Activated T-cell treated with anti-CD3 and anti-CD28 coated beads for 1 hour (primary cell): ENCODE measurements at places on chromosomes 6 and 20.

- no peak for DNase-seq
Observed at GRCh38 chr20:20317195-20317594, 50.7 kb upstream of the INSM1 start.

DNA sequence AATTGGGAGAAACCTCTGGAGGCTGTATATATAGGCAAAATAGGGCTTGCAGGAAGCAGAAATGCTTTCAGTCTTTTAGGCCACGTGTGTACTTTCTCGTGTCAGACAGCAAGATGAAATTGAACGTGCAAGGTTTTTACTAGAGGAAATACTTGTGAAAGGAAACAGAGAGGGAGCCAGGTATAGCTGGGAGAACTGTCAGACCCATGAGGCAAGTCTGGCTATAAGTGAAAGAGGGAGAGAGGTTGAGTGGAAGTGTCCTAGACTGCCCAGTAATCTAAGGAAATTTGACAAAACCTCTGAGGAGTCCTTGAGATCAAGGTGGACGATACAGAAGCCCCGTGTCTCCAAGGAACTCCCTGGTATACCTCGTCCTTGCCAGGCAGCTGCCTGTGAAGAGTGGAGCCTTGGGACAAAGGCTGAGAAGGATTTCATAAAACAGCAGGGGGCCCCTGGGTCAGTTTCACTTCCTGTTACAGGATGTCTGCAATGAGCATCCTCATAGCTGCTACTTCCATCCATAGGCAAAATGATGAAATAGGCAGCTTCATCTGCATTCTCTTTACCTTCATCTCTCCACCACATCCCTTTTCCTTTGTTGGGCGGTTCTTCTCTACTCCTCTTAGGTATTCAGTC, 114.4 kb upstream of the MAP3K7 start:
- DNase-seq, result no peak

- no peak for DNase-seq
Observed at GRCh38 chr6:159943101-159943632, 25.7 kb upstream of the IGF2R start.

DNA sequence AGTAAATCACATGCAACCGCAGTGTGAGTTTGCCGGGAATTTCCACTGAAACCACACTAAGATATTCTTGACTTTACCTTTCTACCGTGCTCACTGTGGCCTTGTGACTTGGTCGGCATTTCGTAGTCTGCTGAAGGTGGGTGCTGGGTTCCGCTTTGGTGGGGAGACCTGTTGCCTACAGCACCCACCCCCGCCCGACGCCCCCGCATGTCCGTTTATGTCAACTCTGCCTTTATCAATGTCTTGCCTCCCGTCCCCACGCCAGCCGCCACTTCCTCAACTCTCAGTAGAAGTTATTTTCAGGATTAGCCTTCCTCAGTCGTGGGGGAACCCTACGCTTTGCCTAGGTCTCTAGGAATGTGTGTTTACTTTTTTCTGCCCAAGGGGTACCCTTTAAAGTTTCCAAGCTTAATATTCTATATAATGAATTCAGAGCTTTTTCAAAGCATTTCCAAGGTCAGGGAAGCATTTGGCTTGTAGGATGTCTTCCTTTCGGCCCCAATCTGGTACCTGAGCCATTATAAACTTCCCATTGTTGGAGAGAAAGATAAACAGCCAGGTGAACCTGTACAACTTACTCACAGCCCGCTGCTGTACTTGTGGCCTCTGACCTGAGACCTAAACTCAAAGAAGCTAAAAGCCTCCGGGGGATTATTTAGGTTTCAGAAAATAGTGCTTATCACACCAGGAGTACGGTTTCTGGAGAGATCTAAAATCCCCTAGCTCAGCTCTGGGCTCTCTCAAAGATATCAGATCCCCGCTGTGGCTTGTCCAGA, 54.2 kb downstream of the TBC1D7 start:
- DNase-seq, result peak; percentile 35

DNA sequence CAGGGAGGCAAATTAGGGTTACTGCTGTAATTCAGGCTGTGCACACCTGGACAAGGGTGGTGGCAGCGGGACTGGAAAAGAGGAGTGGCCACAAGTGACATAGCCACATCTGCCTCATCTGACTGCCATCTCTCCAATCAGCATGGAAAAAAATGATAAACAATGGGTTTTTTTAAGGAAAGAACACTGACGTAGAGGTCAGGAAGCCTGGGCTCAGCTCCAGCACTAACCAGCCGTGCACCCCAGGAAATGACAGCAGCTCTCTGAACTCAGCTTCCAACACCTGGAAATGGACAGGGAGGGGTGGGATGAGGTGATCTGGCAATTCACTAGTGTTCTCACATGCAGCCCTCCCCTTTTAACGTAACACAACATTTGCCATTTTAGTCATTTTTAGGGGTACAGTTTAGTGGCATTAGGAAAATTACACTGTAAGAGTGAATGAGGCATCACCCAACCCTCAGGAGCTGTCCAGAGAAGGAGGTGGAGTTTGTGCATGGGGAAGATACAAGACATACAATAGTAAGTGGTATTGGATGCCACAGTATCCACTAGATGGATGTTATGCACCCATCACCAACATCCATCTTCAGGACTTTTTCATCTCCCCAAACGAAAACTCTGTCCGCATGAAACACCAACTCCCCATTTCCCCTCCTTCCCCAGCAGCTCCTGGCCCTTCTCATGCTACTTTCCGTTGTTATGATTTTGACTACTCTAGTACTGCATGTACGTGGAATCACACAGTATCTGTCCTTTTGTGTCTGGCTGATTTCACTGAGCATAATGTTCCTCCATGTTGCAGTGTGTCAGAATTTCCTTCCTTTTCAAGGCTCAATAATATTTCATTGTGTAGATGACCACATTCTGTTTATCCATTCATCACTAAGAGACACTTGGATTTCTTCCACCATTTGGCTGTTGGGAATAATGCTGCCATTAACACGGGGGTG, 215.5 kb upstream of the ECI2 start:
- no peak for DNase-seq

- peak; percentile 8 for DNase-seq
Observed at GRCh38 chr6:13485923-13486562, 1.4 kb downstream of the GFOD1 start.

DNA sequence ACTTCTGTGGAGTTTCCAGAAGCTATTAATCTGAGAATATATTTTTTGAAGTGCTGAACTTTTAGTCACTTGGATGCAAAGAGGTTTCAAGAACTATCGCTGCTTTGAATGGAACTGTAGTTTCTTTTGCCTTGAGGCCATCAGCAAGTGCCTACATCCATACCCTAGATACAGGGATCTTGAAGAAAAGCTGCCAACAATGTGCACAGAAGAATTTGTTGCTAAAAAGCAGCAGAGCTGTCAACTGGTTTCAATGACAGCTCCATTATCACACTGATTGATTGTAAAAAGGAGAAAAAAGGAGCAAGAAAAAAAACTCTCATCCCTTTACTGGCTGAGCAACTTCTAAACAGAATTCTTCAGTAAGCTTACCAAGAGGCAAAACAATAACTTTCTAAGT, 251.0 kb upstream of the NRSN1 start:
- no peak for DNase-seq

GRCh38 chr20:9551808-9552550, 37.6 kb downstream of the LAMP5 start:
- no peak for DNase-seq

DNA sequence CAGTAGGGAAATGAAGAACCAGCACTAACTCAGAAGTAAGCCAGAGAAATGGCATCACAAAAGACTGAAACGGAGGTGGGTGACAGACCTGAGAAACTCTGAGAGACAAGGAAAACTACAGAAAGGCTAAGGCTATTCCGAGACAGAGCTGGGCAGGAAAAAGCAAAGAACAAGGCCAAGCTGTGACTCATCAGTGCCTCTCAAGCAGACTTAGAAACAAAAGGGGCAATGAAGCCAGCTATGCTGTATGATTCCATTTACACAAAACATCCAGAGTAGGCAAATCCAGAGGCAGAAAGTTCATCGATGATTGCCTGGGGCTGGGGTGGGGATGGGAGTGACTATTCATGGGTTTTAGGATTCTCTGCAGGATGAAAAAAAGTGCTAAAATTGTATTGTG, 50.0 kb downstream of the SLC23A2 start:
- no peak for DNase-seq

DNA sequence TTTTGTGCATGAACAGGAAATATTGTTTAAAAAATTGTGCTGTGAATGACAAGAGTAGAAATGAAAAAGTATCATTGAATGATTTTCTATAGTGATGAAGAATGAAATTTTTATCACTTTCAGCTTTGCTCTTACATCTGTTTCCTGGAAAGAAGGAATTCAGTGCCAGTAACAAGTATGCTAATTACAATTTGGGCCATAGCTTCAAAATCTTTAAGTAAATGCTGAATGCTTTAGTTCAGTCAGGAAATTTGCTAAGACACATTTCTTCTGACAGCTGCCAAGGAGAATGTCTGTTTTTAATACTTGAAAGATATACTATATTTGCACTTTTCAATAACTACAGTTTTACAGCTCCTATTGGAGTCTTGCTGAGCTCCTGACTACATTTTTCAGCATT, 203.7 kb upstream of the RSPO3 start:
- DNase-seq, result no peak

DNA sequence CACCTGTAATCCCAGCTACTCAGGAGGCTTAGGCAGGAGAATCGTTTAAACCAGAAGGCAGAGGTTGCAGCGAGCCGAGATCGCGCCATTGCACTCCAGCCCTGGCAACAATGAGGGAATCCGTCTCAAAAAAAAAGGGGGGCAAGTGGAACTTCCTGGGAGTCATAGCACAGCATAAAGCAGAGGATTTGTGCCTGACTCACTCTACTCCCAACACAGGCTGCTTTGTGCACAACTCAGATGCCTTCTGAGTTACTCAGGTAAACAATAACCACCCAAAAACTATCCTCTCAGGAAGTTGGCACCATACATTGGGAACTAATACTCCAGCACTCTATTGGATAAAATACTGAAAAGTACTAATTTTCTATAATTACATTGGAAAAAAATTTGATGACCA, 2.5 kb upstream of the TMEM244 start:
- no peak for DNase-seq

- DNase-seq, result no peak
Observed at GRCh38 chr6:21986703-21987102, 310.1 kb downstream of the PRL start.

- DNase-seq, result no peak
Observed at GRCh38 chr6:35931120-35931561, 10.2 kb upstream of the SRPK1 start.

- DNase-seq, result no peak
Observed at GRCh38 chr6:43183441-43183840, 1.4 kb downstream of the CUL9 start.

- DNase-seq, result no peak
Observed at GRCh38 chr6:2819115-2819514, 22.5 kb downstream of the SERPINB1 start.

GRCh38 chr20:3927486-3928291, 38.5 kb downstream of the PANK2 start:
- no peak for DNase-seq

DNA sequence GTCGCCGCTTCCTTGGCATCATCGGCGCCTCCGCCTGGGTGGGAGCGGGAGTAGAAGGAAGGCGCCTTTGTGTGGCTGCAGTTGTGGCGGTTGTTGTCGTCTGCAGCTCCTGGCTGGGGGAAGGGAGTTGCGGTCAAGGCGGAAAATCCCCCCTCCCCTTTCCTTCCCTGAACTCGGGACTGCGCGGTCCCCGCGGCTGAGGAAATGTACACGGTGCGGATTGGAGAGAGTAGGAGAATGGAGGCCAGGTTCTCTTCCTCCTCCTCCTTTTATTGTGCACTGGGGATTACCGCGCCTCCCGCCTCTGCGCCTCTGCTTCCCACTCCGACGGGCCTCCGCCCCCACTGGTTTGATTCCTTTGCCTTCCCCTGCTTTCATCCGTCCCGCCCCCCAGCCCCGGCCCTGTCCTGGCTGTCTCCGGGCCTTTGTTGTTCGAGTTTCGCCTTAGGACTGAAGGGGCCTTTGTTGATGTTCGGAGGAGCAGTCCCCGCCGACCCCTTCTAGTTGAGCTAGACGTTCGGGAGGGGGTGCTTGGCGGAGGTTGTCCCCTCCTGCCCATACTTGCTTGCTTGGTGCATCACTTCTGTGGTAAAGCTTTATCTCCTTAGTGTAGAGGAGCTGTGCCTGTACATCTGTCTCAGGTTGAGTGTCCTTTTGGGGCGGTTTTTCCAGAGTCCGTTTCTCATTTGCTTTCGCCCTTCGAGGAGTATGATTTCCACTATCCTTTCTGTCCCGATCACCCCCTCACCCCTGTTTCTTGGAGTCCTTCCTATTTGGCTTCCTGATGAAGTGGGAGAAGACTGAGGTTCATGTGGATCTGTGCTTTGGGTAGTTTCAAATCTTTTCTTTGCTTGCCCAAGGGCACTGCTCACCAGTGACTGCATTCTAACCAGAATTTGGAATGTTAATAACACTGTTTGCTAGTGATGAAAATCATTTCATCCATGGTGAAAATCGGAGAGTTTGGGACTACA, 764 bp downstream of the ZNF292 start:
- peak; percentile 22 for DNase-seq

DNA sequence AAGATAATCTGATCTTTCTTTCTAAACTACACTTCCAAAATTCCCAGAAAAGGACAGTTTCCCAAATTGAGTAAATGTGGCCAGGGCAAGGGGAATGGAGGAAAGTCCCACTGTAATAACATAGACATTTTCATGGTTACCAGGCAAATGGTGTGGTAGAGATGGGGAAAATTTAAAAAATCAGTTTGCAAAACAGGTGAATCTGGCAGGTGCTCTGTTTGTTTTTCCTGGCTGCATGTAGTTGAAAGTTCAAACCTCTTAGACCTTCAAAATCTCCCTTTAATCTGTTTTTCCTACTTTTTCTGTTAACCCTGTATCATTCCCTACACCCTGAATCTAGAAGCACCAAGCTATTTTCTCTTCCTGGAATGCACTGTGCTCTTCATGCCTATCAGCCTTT, 2.0 kb upstream of the BCKDHB start:
- no peak for DNase-seq

DNA sequence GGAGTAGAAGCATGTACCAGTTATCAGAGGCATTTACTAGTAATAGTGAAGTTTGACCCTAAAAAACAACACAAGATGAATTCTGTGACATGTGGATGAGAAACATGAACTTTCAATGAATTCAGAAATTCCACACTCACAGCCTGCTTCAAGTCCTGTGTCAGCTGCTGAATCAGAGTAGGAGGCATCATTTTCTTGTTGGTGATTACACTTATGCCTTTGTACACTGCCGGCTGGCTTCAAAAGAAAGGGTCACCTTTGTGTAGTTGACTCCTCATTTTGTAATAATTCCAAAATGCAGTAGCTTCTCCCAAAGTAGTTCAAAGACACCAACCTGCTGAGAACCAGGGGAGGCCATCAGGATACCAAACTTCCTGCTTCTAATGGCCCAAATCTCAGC, 165.5 kb downstream of the BACH2 start:
- no peak for DNase-seq
